ENCODE measurements at places on chromosomes 6 and 20. TPM values are rescaled to one million over a fixed set of nuclear protein-coding genes. Genes with fewer than 3 reads are reported as not detected.

The ELOVL2 gene
- total RNA-seq: 1.0 TPM

The CGA gene
- total RNA-seq: not detected

The HRH3 gene
- total RNA-seq: not detected

- DNase-seq: no peak
Measured at GRCh38 chr20:15643713-15644112, 929.5 kb downstream of the KIF16B start.

GRCh38 chr20:52242237-52243230 lies 51.0 kb upstream of the ZFP64 start:
- peak; percentile 52 for DNase-seq
